ENCODE measurements at places on chromosomes 3 and 15. TPM values are rescaled to one million over a fixed set of nuclear protein-coding genes. Genes with fewer than 3 reads are reported as not detected.

OR5K4 gene
- not detected for total RNA-seq

GOLGA8T gene
- total RNA-seq, result 0.47 TPM

TRIM69 gene
- total RNA-seq, result 57.6 TPM

KLF15 gene
- 44.6 TPM for total RNA-seq

CPN2 gene
- total RNA-seq, result 2.4 TPM

BUB1B gene
- total RNA-seq, result 0.85 TPM

DNA sequence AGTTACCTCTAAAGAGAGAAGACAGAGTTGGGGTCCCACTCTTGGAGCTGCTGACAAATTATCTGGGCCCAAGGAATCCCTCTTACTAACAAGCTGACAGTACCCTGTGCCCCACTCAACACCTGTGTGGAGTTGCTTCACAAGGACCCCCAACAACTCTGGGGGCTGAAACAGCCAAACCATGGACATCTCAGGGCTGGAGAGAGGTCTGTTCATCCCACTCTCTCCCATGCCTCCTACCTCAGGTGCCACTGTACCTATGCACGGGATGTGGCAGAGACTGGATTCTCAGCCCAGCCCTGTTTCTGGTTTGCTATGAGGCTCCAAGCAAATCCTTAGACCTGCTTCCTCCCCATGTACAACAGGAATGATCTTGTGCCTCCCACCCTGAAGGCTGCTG, 101.7 kb downstream of the ETFA start:
- no peaks in the 10 kb centered on the region for H3K27me3 ChIP-seq
- no peak overlapping the region for H3K4me3 ChIP-seq
- no peak overlapping the region for H3K27ac ChIP-seq
- DNase-seq, result no peak

- H3K36me3 ChIP-seq, result no peaks in the 10 kb centered on the region
- H3K27ac ChIP-seq, result peak overlapping the region; percentile 87
- peak; percentile 59 for DNase-seq
- H3K4me3 ChIP-seq, result peak overlapping the region; percentile 33
- H3K27me3 ChIP-seq, result no peaks in the 10 kb centered on the region
Measured at GRCh38 chr15:88571153-88571851, 24.8 kb upstream of the DET1 start.

GRCh38 chr3:62188681-62189375, 184.5 kb downstream of the FEZF2 start:
- H3K27me3 ChIP-seq, result no peaks in the 10 kb centered on the region
- peak; percentile 77 for DNase-seq
- peaks cover 23% of the 10 kb centered on the region for H3K36me3 ChIP-seq
- H3K4me3 ChIP-seq, result no peak overlapping the region

DNA sequence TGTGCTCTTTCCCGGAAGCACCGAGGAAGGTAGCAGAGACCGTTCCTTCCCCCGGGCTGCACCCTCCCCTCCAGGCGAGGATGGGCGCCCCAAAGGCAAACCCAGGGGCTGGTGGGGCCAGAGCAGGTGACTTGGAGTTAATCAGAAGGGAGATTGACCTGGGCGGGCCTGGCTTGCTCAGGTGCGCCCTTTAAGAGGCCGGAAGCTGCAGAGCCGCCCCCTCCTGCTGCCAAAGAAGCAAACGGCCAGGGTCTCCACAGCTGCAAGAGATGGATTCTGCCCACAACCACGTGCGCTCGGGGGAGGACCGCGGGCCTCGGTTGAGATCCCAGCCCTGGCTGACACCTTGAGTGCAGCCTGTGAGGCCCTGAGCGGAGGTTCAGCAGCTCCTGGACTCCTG, 218.2 kb upstream of the NAALADL2 start:
- no peak for DNase-seq
- no peaks in the 10 kb centered on the region for H3K4me1 ChIP-seq
- no peaks in the 10 kb centered on the region for H3K27me3 ChIP-seq
- H3K4me3 ChIP-seq, result no peak overlapping the region
- H3K27ac ChIP-seq, result no peak overlapping the region

DNA sequence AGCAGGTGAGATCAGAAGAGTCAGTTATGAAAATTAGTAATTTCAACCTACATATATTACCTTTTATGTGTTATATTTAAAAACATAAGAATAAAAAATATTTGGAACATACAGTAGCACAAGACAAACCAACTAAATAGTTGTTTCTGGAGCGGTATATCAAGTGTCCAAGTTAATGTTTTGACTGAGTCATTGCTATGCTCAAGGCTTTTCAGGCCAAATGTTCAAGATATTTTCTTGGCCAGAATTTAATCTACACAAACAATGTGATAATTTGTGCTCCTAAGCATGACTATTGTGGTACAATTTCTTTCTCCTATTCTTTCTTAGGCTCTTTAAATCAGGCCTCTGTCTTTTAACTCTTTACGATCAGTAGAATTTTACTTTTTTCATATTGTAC, 412.4 kb downstream of the RAP2B start:
- no peak overlapping the region for H3K4me3 ChIP-seq
- H3K4me1 ChIP-seq, result no peaks in the 10 kb centered on the region
- no peaks in the 10 kb centered on the region for H3K36me3 ChIP-seq
- H3K27ac ChIP-seq, result no peak overlapping the region
- DNase-seq, result no peak

GRCh38 chr3:63947594-63947993, 35.4 kb upstream of the SCAANT1 start:
- H3K27me3 ChIP-seq, result no peaks in the 10 kb centered on the region
- H3K36me3 ChIP-seq, result no peaks in the 10 kb centered on the region
- DNase-seq, result no peak

DNA sequence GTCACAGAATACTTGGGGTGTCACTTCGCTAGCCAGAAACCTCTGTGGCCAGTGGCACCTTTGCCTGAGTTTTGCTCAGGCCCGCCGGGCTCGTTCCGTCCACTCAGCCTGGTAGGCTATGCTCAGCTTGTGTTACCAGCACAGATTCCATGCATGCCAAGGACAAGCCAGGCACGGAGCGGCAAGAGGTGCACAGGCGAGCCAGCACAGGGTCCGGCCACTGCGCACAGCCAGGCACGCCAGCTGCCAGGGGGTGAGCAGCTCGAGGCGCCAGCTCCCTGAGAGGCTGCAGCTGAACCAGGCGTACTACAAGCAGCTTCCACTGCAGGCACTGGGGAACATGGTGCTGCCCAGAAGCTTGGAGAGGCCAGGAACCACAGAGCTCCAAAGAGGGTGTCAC, 14.7 kb downstream of the PCYT1A start:
- no peaks in the 10 kb centered on the region for H3K27me3 ChIP-seq
- peaks cover 53% of the 10 kb centered on the region for H3K4me1 ChIP-seq
- H3K27ac ChIP-seq, result peak overlapping the region; percentile 78
- peak; percentile 72 for DNase-seq
- peaks cover 41% of the 10 kb centered on the region for H3K36me3 ChIP-seq

GRCh38 chr3:144488927-144489326, 517.3 kb downstream of the DIPK2A start:
- H3K27ac ChIP-seq, result no peak overlapping the region
- no peak overlapping the region for H3K4me3 ChIP-seq
- H3K4me1 ChIP-seq, result no peaks in the 10 kb centered on the region
- DNase-seq, result no peak

DNA sequence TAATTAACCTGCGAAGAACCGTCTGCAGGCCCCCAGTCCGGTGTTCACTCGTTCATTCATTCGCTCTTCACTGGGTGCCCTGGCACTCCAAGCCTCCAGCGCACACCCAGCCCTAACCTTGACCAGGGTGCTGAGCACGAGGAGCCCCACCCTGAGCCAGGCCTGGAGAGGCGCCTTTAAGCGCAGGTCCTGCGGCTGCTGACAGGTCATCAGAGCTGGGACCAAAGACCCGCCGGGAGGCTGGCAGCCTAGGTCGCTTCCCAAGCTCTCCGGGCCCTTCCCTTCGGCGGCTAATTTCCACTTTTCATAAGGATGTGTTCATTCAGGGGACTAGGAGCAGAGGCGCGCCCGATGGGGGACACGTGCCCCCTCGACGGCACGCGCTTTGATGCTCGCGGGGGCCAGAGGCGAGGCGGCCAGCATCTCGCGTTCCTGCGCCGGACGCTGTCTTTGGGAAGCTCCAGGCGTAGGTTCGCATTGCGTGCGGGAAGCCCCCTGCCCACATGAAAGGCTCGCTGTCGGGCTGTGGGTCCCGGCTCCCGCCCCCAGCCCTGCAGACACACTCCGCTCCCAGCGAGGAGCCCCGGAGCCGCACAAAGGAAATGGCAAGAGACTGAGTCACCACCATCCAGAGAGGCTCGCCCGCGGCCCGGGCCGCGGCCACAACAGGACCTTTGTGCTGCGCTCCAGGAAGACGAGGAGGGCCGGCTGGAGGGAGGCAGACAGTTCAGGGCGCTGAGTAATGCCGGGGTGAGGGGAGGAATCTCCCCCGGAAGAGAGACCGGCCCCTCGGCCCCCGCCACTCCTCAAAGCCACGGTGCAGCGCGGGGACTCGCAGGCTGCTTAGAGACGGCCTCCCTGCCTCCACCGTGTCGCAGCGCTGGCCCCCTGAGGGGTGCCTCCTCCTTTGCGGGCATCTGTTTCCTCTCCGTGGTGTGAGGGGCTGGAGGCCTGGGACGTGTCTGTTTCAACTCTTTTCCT, 266.4 kb upstream of the HES1 start:
- H3K4me1 ChIP-seq, result peaks cover 19% of the 10 kb centered on the region
- peaks cover 35% of the 10 kb centered on the region for H3K27me3 ChIP-seq
- peak overlapping the region; percentile 27 for H3K27ac ChIP-seq
- peak; percentile 53 for DNase-seq
- peak overlapping the region; percentile 39 for H3K4me3 ChIP-seq

Measured in left ventricle myocardium inferior (tissue), 1 donor.